Effector CD4-positive, alpha-beta T cell (primary cell): ENCODE measurements at places on chromosomes 16 and 17.

DNA sequence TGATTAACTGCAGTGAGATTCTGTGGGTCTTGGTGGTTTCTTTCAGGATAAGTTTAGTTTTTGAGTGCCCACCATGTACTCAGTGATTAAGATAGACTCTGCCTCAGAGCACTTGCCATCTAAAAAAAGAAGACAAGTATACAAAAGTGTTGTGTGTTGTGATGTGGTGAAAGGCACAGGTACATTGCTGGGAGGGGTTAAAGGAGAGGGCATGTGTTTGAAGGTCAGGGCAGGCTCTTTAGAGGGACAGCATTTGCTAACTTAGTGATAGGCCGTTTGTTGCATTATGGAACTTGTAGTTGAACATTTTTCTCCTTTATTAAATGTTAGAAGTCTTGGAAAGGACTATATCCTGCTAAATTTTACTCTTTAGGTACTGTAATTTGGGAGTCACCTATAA is 26.5 kb downstream of the SF3B3 start:
- no peak for DNase-seq

DNA sequence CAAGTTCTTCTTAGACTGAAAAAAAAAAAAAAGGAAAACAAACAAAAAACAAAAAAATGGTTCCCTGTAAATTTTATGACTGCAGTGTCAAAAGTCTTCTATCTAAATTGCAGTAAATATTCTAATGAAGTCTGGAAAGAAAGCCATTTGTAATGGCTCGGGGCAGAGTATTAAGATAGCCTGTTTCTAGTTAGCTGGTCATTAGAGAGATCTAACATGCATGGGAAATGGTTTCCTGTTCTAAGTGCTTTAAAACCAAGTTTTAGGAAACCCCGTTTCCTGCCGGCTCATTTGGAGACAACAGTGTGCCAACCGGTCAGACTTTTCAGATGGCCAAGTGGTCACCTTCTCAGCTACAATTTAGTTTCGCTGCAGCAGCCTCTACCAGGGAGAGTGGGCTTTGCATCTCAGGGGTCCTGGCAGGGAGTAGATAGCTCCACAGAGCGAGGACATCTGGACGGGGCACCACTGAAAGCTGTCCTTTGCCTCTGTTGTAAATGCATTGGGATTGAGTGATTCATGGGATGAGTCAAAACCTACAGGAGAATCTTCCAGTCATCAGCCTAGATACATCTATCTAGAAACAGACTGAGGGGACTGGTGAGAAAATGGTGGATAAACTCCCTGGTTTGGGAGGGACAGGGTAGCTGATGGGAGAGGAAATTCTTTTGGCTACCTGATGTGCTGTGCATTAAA is 473.2 kb upstream of the SALL1 start:
- no peak for DNase-seq

- no peak for DNase-seq
These were observed 526 bp downstream of the MOSMO start for GRCh38 chr16:22008215-22009059.

DNA sequence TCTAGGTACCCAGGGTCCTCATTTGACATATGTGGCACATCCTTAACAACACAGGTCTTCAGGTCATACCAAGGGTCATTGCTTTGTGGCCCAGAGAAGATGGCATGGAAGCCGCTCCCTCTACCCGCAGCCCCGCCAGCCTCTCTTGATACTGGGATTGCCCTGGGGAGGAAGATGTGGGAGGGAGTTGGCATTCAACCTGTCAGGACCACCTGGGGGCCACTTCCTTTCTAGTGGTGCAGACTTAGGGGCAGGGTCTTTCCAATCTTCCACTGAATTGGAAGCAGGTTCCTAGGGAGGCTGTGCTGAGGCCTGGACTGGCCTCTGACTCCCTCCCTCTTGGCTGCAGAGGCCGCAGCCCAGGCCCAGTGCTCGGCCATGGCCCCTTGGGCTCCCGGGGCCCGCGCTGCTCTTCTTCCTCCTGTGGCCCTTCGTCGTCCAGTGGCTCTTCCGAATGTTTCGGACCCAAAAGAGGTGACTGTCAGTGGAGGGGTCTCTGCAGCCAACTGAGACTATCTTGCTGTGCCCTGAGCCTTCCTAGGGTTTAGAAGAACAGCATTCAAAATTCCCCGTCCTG is 5.1 kb upstream of the HEXIM1 start:
- no peak for DNase-seq

DNA sequence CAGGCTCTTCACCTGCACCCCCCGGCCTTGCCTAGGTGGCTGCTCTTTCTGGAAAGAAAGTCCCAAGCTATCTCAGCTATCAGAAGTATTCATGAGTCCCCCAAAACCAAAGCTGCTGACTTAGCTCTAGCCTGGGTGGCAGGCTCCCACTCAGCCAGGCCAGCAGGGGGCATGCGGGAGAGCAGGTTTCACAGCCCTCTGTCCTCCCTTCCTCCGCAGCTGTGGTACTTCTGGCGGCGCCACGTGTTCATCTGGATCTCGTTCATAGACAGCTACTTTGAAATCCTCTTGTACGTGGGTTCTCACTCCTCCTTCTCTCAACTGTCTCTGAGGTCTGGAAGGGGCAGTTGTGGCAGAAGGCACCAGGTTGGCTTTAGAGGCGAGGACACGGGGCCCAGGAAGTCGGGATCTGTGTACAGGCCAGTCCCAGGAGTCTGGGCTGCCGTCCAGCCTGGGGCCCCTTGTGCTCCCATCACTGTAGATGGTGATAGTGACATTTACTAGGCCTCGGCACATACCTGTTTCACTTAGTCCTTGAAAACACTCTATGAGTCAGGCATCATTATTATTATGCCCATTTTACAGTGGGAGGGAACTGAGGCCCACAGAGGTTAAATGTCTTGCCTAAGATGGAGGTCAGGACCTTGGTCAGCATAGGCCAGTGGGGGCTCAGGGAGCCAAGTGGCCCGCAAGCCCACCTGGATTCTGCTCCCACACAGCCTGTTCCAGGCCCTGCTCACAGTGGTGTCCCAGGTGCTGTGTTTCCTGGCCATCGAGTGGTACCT is 12.9 kb downstream of the TRPV2 start:
- no peak for DNase-seq

- no peak for DNase-seq
These were observed 24.8 kb upstream of the ARHGAP23 start for GRCh38 chr17:38403491-38403890.

DNA sequence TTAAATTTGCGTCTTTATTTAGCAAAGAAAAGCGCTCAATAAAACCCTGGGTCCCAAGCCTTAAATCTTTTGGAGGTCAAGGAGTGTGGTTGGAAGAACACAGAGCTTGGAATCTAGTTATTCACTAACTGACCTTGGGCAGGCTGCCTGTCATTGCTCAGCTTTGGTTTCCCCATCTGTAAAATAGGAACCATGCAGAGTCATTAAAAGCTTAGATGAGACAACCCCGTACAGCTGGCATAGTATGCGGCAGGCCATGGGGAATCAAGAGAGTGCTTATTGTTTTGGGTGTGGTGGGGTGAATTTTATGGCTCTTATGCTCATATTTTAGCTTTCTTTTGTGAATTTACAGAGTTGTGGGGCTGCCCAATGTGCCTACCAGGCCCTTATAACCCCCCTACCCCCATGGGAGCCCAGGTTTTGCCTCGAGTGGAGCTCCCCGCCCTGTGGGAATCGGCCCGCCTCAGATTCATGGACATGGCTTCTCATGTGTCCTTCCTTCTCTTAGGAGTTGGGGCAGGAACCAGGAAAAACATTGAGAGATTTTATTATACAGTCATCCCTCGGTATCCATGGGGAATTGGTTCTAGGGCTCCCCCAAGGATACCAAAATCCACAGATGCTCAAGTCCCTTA is 113.5 kb downstream of the CLEC16A start:
- no peak for DNase-seq

- no peak for DNase-seq
These were observed 111.1 kb downstream of the VPS53 start for GRCh38 chr17:603406-604114.

GRCh38 chr17:80759377-80759673 is 214.7 kb downstream of the RPTOR start:
- DNase-seq = no peak
